Uterus (tissue), 4 donors: ENCODE measurements at places on chromosomes 16 and 17. TPM values are rescaled to one million over a fixed set of nuclear protein-coding genes. Genes with fewer than 3 reads are reported as not detected.
A peak's percentile ranks its signal among the peaks of the same experiment; 100 is the strongest.

GRCh38 chr17:81429821-81430551 is 34.7 kb downstream of the BAHCC1 start:
- DNase-seq, result peak; percentile 64

DNA sequence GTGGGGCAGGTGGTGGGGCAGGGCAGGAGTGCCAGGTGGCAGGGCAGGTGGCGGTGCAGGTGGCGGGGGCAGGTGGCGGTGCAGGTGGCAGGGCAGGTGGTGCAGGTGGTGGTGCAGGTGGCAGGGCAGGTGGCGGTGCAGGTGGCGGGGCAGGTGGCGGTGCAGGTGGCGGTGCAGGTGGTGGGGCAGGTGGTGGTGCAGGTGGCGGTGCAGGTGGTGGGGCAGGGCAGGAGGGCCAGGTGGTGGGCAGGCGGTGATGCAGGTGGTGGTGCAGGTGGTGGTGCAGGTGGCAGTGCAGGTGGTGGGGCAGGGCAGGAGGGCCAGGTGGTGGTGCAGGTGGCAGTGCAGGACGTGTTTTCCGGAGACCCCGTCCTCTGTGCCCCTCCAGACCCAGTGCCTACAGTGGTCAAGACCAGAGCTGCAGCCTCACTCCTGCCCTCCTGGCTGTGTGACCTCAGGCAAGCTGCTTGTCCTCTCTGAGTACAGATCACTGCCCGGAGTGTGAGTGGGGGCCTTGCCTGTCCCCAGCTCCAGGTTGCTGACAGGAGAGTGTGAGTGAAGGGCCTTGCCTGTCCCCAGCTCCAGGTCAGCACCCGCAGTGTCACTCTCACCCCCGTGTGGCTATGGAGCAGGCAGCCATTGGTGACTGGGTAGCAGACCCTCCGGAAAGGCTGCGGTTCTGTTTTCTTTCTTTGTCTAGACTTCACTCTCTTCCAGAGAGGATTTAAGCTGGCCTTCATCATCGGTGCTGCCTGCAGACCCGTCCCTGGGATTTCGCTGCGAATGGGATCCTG is 16.1 kb upstream of the NPTX1 start:
- no peak for DNase-seq

CD300LB gene
- 0.59 TPM for total RNA-seq

DNA sequence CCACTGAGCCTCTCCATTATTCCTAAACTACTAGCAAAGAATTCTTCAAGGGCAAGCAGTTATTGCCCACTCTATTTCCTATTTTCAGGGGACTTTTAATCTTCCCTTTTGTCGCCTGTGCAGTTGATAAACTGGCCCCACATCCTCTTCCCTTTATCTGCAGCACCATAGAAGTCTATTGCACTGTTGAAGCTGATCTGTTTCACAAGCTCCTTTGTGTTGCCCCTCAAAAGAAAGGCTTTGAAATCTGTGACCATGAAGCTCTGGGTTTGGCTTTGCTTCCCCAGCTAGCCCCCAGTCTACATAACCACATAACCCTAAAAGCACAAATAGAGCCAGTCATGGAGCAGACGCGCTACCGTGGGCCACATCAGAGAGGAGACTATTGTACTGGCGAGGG is 37.1 kb downstream of the CDRT15 start:
- DNase-seq, result no peak

DNA sequence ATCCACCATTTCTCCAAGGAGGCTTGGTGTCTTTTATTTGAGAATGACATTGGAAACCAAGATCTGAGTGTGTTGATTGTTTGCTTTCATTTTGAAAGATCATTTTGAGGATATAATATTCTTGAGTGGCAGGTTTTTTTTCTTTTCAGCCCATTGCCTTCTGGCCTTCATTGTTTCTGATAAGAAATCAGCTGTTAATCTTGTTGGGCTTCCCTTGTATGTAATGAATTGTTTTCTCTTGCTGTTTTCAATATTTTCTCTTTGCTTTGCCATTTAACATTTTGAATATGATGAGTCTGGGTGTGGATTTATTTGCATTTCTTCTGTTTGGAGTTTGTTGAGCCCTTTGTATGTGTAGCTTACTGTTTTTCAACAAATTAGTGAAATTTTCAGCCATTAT is 22.0 kb downstream of the PRSS54 start:
- no peak for DNase-seq

DNA sequence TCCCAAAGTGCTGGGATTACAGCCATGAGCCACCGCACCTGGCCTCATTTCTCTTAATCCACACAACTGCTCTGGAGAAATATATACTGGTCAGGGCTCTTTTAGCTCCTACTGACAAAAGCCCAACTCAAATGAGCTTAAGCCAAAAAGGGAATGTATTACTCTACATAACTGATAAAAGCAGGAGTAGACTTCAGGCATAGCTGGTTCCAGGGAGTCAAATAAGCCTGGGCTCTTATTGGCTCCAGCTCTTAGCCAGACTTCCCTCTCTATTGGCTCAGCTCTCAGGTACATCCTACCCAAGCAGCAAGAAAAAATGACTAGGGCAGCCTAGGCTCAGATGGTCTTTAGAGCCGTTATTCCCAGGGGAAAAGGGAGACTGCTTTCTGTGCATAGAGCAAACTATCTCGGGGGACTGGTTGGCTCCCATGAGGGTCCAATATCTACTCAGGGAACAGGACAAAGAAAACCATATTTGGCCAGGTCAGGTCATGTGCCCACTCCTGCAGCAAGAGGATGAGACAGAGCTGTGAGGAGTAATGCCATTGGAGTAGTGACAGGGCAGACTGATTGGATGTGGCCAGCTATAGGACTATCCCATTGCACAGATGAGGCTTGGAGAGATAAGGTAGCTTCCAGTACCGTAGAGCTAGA is 21.2 kb downstream of the TBX2 start:
- no peak for DNase-seq

DNA sequence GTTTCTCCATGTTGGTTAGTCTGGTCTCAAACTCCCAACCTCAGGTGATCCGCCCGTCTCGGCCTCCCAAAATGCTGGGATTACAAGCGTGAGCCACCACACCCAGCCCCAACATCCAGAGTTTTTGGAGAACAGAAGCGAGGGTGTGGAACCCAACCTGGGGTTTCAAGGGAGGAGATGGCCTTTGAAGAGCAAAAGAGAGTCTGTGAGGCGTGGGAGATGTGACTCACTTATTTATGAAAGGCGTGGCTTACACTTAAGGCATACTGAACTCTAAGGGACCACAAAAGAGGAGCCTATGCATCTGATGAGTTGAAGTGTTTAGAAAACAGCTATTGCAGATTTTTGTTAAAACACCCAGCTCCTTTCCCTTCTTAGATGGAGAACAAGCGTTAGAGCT is 18.9 kb downstream of the ARSG start:
- DNase-seq, result no peak

DNA sequence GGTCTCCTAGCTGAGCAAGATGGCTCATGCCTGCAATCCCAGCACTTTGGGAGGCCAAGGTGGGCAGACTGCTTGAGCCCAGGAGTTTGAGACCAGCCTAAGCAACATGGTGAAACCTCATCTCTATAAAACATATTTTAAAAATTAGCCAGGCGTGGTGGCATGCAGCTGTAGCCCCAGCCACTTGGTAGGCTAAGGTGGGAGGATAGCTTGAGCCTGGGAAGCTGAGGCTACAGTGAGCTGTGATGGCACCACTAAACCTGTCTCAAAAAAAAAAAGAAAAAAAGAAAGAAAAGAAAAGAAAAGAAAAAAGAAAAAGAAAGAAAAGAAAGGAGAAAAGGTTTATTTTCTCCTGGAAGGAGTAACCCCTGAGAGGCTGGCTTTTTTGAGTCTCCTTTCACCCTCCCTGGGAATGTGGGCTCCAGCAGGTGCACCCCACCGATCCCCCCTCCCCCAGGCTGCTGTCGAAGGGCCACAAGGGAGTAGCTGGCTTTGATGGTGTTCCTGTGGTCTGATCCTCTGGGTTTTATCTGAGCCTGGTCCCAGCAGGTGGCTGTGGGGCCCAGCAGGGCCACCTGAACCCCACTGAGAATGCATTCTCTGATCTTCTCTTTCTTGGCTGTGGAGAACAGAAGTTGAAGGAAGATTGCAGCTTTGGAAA is 29.9 kb upstream of the TNRC6C start:
- DNase-seq, result no peak

DNA sequence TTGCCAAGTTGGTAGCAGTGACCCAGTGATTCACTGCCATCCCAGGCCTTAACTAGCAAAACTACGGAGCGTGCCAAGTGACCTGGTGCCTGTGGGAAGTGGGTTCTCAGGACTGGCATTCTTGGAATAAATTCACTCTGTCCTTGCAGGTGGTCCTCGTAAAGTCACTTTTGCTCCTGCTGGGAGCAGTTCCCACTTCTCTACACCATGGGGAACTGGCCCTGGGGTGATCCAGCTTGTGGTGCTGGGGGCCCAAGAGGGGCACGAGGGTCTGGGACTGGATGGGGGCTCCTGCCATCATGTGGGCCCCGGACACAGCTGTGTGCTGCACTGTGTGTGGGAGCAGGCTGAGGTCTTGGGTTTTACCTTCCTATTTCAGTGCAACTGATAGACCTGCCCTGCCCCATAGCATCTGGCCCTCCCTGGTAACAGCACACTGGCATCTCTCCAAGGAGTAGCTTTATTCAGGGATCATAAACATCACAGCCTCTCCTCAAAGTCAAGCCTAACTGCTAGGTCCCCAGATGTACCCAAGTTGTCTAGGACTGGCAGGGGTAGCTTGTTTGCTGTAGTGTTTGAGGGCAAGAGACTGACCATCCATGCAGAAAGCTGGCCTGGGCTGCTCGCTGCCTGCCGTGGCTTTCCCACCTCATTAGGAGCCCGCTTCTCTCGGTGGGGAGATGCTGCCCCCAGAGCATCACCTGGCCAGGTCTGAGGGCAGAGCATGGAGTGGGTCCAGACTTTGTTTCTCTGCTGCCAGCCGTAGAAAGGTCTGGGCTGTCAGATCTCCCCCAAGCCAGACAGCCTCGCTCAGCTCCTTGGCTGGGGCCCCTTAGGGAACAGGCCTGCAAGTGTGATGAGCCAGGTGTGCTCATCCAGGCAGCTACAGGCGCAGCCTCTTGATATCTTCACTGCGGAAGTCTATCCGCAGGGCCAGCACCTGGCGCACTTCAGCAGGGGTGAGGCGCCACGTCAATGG is 26.0 kb downstream of the FCSK start:
- DNase-seq, result no peak

HBA2 gene
- 638 TPM for total RNA-seq

DNA sequence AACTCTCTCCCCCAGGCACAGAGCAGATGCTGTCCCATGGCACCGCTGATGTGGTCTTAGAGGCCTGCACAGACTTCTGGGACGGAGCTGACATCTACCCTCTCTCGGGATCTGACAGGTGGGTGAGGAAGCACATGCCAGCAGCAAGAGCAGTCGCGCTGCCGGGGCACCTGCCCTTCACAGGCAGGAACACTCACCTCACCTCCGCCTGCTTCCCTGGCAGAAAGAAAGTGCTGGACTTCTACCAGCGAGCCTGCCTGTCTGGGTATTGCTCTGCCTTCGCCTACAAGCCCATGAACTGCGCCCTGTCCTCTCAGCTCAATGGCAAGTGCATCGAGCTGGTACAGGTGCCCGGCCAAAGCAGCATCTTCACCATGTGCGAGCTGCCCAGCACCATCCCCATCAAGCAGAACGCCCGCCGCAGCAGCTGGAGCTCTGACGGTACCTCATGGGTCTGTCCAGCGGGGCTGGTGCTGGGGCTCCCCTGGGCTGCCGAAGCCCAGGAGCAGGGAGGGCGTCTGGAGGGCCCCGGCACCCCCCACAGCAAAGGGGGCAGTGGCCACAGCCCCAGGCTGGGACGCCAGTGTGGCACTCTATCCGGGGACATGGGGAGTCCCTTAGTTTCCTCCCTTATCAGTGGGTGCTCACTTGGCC is 21.7 kb downstream of the CASKIN2 start:
- DNase-seq, result no peak

- no peak for DNase-seq
Measured at GRCh38 chr17:37109731-37110710, 161.3 kb downstream of the AATF start.

GRCh38 chr17:60401819-60402218 is 9.9 kb upstream of the USP32 start:
- no peak for DNase-seq

DNA sequence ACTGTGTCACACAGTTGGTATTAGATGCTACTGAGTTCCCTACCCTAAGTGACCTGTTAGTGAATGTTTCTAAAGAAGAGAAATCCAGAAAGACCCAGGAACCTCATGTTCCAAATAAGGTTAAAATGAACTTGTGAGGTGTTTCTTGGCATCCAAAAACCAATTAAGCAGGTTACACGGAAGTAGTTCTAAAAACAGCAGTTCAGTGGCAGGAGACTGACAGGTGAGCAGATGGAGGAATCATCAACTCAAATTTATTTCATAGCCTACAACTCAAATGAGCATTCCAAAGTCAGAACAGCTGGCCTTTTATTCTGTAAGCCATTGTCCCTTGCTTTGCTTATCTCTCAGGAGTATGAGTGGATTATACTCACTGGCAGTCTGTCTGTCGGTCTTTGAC is 188.3 kb downstream of the IRX3 start:
- no peak for DNase-seq

RBBP6 gene
- total RNA-seq, result 79.2 TPM

GRCh38 chr16:9007177-9007794 is 43.6 kb upstream of the USP7 start:
- DNase-seq, result no peak

GRCh38 chr16:50940275-50940854 is 198.5 kb downstream of the CYLD start:
- no peak for DNase-seq

SP2 gene
- 0.88 TPM for total RNA-seq

- DNase-seq, result no peak
Measured at GRCh38 chr17:6435051-6435450, at the start of gene AIPL1. TSS of gene AIPL1 (minus strand) at chr17:6435121. CDS start at chr17:6435104, 17 bp downstream.

DNA sequence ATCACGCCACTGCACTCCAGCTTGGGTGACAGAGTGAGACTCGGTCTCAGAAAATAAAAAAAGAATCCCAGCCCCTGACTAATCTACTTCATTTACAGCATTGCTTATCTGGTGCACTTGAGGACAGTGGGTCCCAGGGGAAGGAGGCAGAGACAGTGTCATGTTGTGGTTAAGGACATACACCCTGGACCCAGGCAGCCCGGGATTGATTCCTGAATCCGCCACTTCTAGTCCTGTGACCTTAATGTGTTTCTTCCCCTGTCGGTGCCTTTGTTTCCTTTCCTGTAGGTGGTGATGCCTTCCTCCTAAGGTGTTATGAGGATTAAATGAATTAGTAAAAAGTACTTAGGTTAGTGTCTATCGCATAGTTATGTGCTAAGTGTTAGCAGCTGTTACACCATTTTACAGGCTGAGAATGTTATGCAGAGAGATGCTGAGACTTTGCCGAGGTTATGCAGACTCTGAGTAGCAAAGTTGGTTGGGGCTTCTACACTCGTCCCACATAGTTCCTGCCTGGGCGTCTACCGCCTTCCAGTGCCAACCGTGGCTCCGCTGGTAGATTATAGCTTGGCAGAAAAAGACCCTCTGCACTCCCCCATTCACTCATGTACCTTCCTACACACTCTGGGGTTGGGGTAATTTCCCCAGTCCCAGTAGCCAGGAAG is 74.8 kb downstream of the RAB11FIP4 start:
- DNase-seq, result no peak
